ENCODE measurements at places on chromosomes 1 and 21.

GRCh38 chr1:17636612-17637011 lies 97.1 kb downstream of the ARHGEF10L start:
- DNase-seq, result no peak

GRCh38 chr1:227901906-227902640 lies 45.7 kb downstream of the WNT9A start:
- DNase-seq, result no peak

DNA sequence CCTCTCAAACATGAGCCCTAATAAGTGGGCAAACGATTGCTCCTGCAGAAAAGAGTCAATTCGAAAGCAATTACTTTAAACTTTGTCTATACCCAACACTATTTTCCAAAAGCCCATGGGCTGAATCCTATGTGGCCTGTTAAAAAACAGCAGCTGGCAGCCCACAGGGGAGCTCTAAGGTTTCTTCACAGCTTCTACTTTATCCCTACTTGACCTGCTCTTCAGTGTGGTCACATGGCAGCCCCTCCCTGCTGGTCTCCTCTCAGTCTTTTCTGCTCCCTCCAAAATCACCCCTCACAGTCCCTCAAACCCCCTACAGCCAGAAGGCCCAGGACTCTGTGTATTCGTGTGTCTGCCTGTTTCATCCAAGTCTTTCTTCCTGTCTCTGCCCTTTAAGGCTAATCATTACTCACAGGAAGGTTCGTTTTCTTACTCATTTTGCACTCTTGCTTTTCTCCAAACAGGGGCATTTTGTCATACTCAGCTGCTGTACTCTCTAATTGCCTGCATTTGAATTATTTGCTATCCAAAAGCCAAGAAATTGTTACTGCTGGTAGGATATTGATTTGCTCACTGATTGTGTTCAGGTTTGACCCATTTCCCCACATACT lies 62.4 kb upstream of the FAM3B start:
- no peak for DNase-seq

- DNase-seq, result no peak
Observed at GRCh38 chr1:228238007-228238406, 30.2 kb downstream of the OBSCN start.

- DNase-seq, result no peak
Observed at GRCh38 chr1:226108935-226109828, 46.7 kb downstream of the H3-3A start.

DNA sequence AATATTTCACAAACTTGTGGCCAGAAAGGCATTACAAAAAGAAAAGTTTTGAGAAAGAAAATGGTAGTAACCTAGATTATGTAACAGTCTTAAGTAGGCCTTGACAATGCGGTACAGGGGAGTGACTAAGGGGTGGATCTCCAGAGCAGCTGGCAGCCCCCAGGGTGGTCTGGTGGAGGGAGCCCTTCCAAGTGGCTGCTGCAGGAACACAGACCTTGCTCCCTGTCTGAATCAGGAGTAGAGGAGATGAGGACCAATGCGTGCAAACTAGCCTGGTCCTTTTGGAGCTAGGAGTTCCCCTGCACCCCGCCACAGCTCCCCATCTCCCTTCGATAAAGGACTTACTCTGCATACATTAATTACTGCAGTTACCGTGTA lies 189.0 kb downstream of the NFIA start:
- peak; percentile 30 for DNase-seq

DNA sequence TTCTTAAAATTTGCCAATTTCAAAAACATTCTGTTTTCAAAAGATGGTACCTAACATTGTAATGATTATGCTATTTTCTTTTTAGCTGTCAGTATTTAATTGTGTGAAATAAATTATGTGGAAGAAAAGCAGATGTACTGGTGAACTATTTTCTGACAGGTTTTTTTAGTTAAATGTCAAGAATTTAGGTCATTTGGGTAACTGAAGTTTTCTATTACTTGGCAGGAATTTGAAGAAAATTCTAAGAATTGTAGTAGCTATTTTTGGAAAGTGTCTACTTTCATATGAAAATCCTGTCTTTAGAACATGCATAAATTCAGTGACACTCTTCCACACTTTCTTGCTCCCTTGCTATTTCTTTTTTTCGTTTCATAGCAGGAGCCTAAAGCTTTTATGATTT lies 28.5 kb upstream of the PTPRC start:
- no peak for DNase-seq

DNA sequence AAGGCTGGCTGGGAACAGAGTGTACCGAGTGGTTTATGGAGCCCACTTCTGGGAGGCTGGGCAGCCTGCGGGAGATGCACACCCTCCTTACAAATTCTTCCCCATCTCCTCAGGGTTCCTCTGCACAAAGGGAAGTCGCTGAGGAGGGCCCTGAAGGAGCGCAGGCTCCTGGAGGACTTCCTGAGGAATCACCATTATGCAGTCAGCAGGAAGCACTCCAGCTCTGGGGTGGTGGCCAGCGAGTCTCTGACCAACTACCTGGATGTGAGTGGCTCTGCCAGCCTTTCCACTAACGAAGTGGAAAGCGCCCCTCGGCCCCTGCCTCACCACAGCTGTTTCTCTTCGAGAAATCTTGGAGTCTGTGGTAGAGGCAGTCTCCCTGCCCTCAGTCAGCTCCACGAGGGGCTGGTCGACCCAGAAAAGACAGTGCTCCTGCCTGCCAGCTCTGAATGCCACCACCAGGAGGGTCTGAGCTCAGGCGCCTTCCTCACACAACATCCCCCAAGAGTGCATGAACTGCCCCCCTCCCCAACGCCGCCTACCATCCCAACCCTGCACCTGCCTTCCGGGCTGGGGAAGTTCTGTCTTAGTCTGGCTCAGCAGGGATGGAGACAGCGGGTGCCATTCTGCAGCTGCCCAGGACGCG lies 31.8 kb downstream of the PROK1 start:
- no peak for DNase-seq

- no peak for DNase-seq
Observed at GRCh38 chr1:175540896-175541645, 202.3 kb downstream of the TNR start.

- no peak for DNase-seq
Observed at GRCh38 chr1:85697895-85698294, 10.3 kb downstream of the ZNHIT6 start.

DNA sequence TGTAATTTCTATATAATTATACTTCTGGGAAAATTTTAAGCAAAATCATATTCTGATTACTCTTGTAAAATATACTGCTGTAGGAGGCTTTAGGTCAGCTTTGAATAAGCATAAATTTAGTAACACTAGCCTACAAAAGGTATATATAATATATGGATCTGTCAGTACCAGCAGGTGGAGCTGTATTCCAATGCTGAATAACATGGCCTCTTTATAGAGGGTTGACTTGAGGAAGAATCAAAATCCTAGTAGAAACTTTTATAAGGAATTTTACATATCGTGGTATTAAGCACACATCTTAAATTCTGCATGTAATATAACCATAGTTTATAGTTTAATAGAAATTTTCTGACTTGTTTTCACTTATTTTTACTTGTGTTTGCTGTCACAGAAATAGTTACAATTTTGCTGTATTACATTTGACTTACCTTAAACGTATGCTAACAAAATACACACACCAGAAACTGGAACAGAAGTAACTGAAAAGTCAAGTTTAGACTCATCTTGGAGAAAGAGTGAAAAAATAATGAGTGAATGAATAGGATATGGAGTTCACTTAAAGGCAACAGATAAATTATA lies 79.3 kb downstream of the HMCN1 start:
- DNase-seq, result no peak

- no peak for DNase-seq
Observed at GRCh38 chr1:54291276-54292001, 91.5 kb downstream of the MRPL37 start.

DNA sequence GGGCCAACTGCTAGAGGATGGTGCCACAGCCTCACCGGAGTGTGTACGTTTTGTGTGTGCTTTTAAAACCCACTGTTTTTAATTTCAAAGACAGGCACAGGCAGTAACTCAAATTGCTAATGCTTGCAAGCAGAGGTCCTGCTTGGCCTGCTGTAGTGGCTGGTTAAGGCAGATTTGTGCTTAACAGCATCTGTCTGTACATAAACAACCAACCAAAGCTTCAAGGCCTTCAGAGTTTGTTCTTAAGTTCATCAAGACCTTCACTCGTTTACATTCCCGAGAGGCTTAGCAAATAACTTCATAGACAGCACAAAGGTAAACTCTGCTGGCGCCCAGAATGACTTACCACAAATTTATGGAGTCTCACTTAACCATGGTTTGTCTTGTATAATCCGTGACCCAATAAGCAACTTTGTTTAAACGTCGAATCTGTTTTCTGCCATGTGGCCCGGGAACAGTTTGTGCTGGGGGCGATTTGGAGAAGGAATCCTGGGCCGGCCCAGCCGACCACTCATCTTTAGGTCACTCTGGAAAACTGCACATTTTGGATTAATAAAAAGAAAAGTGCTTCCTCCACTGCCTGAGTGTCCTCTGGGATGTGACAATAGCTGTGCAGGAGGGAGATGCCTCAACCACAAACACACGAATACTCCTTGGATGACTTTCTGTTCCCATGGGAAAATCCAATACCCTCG lies 58.1 kb downstream of the CAPZB start:
- no peak for DNase-seq

- DNase-seq, result no peak
Observed at GRCh38 chr21:38351961-38352521, 95.2 kb downstream of the KCNJ15 start.

DNA sequence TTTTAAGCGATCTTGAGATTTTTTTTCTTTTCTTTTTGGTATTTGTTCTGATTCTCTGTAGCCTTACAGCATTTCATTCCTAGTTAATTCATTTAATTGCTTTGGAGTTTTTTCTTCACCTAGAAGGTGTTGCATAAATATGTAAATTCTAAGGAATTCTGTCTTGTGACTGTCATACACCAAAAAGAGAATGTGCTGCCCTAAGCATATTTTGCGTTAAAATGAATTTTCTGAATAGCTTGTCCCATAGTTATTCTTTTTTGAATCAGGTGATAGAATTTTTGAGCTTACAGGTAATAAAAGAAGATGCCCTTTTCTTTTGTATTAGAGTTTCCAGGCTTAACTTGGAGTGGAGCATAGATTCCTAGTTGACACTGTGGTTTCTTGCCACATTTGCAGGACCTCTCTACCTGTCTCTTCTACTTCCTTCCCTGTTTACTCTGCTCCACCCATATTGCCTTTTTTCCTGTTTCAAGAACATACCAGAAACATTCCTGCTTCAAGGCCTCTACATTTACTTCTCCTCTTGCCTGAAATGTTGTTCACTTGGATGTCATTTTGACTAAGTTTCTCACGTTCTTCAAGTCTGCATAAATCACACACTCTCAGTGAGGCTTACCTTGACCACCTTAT lies 53.2 kb downstream of the KIF1B start:
- DNase-seq, result no peak

GRCh38 chr1:32859915-32860314 lies 10.8 kb downstream of the FNDC5 start:
- no peak for DNase-seq

GRCh38 chr21:14046401-14046800 lies 164.4 kb downstream of the LIPI start:
- no peak for DNase-seq

DNA sequence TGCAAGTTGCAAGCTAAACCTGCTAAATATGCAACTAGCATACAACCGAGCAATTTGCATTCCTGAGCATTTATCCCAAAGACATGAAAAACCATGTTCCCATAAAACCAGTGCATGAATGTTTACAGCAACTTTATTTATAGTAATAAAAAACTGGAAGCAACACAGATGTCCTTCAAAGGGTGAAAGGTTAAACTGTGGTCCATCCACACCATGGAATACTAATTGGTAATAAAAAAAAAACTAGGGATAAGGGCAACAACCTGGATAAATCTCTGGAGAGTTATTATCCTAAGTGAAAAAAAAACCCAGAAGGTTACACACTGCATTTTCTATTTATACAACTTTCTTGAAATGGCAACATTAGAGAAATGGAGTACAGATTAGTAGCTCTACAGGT lies 474.1 kb downstream of the SMYD3 start:
- DNase-seq, result no peak
